ENCODE measurements at places on chromosomes 1 and 21. TPM values are rescaled to one million over a fixed set of nuclear protein-coding genes. Genes with fewer than 3 reads are reported as not detected.
A peak's percentile ranks its signal among the peaks of the same experiment; 100 is the strongest.

The ADORA3 gene
- not detected for total RNA-seq

The CRABP2 gene
- 146 TPM for total RNA-seq

The OPN3 gene
- total RNA-seq: 15.8 TPM

GRCh38 chr1:88740784-88741183, 56.7 kb downstream of the PKN2 start:
- no peak for DNase-seq

GRCh38 chr1:173470608-173471007, 6.5 kb upstream of the PRDX6 start:
- no peak for DNase-seq

DNA sequence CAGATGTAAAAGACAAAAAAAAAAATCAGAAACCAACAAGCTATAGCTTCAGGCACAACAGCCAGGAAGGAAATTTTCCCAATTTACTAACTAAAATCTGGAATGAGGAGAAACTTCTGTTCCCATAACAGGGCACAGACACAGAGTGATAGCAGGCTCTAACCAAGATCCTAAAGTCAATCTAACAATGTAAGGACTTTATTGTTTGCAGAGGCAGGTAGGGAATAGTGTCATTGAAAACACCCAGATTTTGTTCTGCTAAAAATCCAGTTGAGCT, 166.6 kb upstream of the ATP1B1 start:
- no peak for DNase-seq

DNA sequence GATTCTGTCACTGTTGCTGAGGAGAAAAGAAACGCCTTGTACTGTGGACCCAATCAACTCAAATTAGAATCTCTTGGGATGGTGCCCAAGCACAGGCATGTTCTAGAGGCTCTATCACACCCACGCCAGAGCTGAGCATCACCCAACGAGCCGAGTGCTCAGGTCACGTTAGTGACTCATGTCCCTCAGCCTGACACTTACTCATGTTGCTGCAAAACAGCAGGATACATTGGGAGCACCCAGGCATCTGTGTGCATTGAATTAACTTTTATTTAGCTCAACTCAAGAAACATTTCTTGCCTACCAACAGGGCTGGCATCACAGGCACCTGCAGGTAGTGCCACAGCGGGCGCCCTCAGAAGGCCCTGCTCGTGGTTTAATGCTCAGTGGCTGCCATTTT, 149.8 kb downstream of the ETS2 start:
- DNase-seq: no peak

- no peak for DNase-seq
These were observed 1368.6 kb upstream of the ADGRL4 start for GRCh38 chr1:80375109-80375508.

DNA sequence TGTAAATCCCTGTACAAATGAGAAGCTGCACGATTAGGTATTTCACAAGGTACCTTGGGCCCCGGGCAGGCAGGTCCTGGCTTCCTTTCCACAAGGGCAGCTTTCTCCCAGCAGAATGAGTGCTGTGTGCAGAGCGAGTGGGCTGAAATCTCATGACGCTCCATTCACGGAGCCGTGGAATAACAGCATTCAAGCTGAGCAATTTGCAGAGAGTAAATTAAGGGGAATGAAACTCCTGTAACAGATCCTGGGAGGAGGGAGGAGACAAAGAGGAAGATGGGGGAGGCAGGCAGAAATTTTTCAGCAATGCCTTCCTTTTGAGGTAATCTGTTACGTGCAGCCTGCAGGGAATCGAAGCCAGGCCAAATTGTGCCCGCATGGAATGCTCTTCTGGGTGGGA, 239.9 kb downstream of the TNR start:
- no peak for DNase-seq

DNA sequence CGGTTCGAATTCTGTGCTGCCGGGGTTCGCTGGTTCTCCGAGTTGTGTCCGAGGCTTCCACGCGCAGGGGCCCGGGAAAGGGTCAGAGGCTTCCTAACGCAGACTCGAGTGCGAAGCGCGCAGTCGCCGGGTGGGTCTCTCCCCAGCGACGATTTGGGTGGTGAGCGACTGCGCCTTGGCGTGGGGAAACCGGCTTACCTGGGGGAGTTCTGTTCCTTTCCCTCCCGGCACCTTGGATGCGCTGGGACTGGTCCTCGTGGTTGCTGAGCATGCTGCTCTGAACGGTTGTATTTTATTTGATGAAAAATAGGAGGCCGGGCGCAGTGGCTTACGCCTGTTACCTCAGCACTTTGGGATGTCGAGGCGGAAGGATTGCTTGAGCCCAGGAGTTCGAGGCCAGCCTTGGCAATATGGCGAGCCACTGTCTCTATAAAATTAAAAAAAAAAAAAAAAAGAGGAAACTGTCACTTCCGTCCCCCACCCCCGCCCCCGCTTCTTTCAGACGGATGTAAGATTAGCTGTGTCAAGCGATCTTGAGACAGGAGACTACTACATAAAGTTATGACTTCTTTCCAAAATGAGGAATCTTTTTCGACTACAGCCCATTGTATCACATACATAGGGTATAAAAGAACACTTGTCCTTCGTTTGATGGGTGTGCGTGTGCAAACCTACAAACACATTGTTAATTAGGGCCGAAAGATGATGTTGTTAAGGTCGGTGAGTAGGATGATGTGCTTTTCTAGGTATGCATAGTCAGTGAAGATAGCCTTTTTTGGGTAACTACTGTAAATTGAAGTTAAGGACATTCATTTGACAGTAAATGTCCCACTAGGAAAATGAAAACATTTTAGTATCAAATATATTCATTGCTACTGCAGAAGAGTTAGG, at the start of gene CCDC18:
Gene CCDC18 (plus strand): TSS at position 2 of the 891 bp plus-strand sequence. CDS start 2,638 bp downstream, outside the sequence.
- DNase-seq: no peak

- DNase-seq: peak; percentile 56
These were observed 57.2 kb downstream of the NPHP4 start for GRCh38 chr1:5935026-5935425.

GRCh38 chr1:82634266-82634665, 833.5 kb downstream of the ADGRL2 start:
- DNase-seq: no peak

DNA sequence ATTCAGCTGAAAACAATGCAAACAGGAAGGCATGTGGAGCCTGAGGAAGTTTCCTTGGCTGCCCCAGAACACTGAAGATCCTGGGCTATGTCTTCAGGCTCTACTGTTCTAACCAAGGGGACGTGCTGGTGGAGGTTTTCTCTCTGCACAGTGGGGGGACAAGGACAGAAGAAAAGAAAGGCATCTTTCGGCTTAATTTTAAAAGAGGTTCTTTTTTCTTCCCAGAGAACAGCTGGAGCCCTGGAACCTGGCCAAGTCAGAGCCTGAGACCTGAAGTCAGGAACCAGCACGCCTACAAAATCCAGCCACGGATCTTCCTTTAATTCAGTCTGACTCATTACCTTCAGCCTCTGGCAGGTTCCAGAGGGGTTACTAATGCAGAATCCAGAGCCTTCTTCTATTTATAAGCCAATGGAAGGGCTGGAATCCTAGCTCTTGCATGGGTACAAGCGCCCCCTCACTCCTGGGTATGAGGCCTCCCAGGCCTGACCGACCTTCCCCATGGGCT, 19.8 kb downstream of the CTNNBIP1 start:
- no peak for DNase-seq

The TSPEAR gene
- total RNA-seq: not detected

- no peak for DNase-seq
These were observed 96.4 kb downstream of the SYF2 start for GRCh38 chr1:25135909-25136308.

The CRNN gene
- not detected for total RNA-seq

The SYDE2 gene
- 6.0 TPM for total RNA-seq

DNA sequence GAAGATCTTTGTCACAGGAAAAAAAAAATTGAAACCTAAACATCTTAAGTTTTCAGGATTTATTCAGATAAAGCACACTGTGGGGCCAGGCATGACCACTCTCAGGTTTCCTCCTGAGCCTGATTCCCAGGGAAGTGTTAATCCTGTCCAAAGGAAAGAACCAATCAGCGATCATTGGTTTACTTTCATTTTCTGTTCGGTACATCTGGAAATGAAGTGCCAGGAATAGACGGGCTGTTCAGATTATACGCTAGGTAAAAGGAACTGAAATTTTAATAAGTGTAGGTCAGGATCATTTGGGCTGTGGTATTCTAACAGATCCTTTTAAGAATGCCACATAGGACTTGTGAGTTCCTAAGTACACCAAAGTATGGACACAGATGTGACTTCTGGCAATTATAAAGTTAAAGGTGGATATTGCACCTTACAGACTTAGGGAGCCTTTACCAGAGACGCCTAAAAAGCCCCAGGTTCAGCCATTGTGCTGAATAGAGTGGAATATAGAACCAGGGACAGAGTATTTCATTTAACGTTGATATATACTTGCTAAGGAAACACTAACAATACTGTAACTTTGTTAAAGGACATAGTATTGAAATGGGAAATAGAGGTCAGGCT, 9.3 kb upstream of the CACYBP start:
- DNase-seq: no peak

GRCh38 chr1:37184789-37185188, 150.5 kb upstream of the GRIK3 start:
- no peak for DNase-seq

- DNase-seq: no peak
These were observed 12.5 kb upstream of the VAMP4 start for GRCh38 chr1:171754353-171754705.

GRCh38 chr1:208012721-208013120, 101.8 kb upstream of the CD34 start:
- DNase-seq: no peak

DNA sequence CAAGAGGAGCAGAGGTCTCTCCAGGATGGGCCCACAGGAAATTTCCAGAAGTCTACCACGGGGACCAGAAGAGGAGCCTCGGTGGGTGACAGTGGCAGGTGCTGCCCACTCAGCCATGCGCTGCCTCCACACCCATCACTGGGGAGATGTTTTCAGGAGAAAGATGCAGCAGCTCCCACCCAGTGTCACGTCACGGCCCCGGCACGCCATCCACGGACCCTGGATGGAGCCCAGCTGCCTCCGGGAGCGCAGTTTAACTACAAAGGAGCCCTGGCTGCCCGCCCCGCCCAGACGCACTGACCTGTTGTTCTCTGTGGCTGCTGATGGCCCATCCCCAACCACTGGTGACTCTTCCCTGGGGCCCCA, 6.8 kb downstream of the TSPEAR start:
- peak; percentile 79 for DNase-seq

The ERICH3 gene
- not detected for total RNA-seq

- DNase-seq: no peak
These were observed 1.9 kb upstream of the ZFYVE9 start for GRCh38 chr1:52139817-52140540.

- no peak for DNase-seq
These were observed 91.5 kb upstream of the F3 start for GRCh38 chr1:94633051-94633450.

DNA sequence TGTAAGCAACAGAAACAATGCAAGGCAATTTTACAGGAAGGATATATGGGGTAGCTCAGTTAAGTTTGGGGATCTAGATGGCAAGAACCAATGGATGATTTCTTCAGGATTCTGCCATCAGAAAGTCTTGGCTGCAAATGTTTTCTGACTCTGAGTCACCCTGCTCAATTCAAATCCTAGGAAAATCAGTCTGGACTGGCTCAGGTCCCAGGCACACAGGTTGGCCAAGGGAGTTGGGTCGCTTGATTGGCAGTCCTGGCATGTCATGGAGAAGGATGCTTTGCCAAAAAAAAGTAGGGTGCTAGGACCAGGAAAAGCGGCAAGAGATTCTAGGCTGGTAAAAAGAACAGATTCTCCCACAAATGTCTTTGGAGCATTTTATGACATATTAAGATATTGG, 28.9 kb upstream of the S1PR1 start:
- DNase-seq: no peak

DNA sequence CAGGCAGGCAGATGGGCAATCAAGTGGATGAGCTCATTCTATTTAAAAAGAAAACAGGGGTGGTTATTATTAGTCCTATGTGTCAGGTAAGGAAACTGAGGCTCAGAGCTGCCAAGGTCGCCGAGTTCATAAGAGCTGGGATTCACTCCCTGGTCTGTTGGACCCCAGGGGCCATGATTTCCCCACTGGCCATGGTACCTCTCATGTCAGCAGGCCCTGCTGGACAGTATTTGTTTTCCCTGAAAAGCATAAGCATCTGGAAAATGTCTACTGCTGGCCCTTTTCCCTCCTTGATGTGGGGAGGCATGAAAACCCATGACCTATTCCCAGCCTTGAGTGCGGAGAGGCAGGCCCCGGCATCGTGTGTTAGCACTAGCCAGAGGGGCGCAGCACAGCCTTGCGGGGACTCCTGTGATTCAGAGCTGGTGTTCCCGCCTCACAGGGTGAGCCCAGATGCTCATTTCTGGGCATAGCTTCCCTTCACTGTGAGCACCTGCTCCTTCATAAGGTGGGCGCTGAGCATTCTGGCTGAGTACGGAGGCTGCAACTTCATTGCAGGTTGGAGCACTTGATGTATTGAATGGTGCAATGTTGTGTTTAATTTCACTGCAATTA, 617.5 kb downstream of the PTPRU start:
- DNase-seq: peak; percentile 77

GRCh38 chr1:42822800-42823392, 5.7 kb upstream of the SVBP start:
- DNase-seq: no peak

- no peak for DNase-seq
These were observed 178.6 kb downstream of the TGFBR3 start for GRCh38 chr1:91707114-91707889.

- no peak for DNase-seq
These were observed 11.6 kb downstream of the PCBP3 start for GRCh38 chr21:45655124-45655523.

The HAO2 gene
- not detected for total RNA-seq

DNA sequence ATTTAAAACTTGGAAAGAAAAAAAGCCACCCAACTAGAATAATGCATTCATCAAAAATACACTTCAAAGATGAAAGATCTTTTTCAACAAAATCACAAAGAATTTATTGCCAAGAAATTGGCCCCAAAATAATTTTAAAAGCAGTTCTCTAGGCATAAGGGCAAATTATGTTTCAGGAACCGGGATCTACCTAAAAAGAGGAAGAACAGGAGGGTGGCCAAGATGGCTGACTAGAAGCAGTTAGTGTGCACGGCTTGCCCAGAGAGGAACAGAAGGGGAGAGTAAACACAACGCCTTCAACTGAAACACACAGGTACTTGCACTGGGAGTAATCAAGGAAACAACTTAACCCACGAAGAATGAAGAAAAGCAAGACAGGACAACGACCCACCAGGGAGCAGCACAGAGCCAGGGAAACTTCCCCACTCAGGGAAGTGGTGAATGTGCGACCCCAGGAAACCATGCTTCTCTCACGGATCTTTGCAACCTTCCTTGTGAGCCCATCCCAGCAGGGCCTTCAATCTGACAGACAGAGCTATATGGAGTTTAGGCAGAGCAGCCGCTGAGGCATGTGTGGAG, 46.1 kb downstream of the ACKR1 start:
- no peak for DNase-seq

DNA sequence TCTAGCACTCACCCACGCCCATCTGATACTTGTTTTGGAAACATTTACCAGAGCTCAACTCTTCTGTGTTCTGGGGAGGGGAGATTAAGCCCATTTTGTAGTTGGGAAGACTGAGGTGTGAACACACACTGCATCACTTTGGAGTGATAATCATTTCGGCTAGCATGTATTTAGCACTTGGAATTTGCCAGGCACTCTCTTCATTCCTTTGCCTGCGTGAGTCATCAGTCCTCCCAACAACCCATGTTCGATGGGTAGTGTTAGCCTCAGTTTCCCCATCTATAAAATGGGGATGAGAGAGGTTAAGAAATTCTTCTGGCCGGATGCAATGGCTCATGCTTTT, 182.8 kb upstream of the TMEM51 start:
- no peak for DNase-seq

The TRNP1 gene
- total RNA-seq: 36.3 TPM

The SUSD4 gene
- not detected for total RNA-seq

The ATG4C gene
- 10.5 TPM for total RNA-seq
